Stimulated activated CD4-positive, alpha-beta T cell treated with anti-CD3 and anti-CD28 coated beads, Interleukin-15, amount 100 ng/mL, for 1 hour (primary cell): ENCODE measurements at places on chromosomes 12 and 14.

- DNase-seq = no peak
These were observed 37.4 kb downstream of the SLC6A12 start for GRCh38 chr12:176321-177181.

GRCh38 chr12:103028881-103029639 is 71.6 kb downstream of the ASCL1 start:
- DNase-seq = no peak

- DNase-seq = no peak
These were observed 718.0 kb downstream of the C12orf50 start for GRCh38 chr12:87311206-87311605.

DNA sequence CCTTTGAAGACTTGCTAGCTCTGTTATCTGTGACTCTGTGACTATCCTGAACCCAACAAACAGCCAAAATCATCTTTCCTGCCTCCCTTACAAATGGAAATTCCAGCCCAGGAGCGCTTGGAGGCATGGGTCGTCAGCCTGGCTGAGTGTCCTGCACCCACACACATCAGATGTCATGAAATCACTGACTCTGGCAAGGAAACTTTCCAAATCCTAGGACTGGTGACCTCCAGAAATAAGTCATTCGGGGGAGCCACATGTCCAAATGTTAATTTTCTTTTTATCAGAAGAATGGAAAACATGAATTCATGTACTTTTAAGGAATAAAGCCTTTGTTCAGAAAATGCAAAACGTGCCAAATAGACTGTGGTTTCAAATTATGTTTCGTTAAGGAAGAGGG is 96.3 kb upstream of the EVL start:
- no peak for DNase-seq

DNA sequence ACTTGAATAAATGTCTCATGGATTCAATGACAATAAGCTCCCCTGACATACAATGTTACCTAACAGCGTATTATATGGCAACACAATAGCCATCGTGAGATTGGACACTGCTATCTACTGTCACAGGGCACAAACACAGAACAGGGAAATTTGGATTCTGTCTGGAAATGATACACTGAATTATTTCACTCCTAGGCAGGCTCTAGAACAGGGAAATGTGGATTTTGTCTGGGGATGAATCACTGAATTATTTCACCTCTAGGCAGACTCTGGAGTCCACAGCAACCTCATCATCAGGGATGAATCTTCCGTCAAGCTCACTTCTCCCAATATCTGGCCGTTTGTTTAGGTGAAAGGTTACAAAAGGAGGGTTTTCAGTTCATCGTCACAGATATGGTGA is 288.8 kb downstream of the TMEM132D start:
- no peak for DNase-seq
